ENCODE measurements at places on chromosomes 12 and 14. TPM values are rescaled to one million over a fixed set of nuclear protein-coding genes. Genes with fewer than 3 reads are reported as not detected.

The LRRIQ1 gene
- total RNA-seq: 10.1 TPM

The KCNC2 gene
- total RNA-seq: 7.5 TPM

The LRIG3 gene
- total RNA-seq: 107 TPM

The CLEC4E gene
- total RNA-seq: not detected

The VDR gene
- total RNA-seq: 0.88 TPM

The CIDEB gene
- total RNA-seq: 17.5 TPM

The SYNDIG1L gene
- total RNA-seq: 0.60 TPM

The GPRC5D gene
- not detected for total RNA-seq

The POTEM gene
- not detected for total RNA-seq

The ARL6IP4 gene
- total RNA-seq: 62.0 TPM

The RPGRIP1 gene
- total RNA-seq: 32.9 TPM

The BHLHE41 gene
- total RNA-seq: 8.6 TPM

The SMOC1 gene
- total RNA-seq: 25.9 TPM

The FAM181A gene
- total RNA-seq: not detected

The CMKLR1 gene
- total RNA-seq: 4.0 TPM

The A2M gene
- 182 TPM for total RNA-seq

The CLEC1B gene
- total RNA-seq: 1.5 TPM

The ETFBKMT gene
- 6.3 TPM for total RNA-seq

The DAO gene
- total RNA-seq: not detected

The CCDC196 gene
- total RNA-seq: not detected

The C12orf50 gene
- 0.22 TPM for total RNA-seq

The DCAF5 gene
- 40.4 TPM for total RNA-seq

The RND1 gene
- 2.3 TPM for total RNA-seq

The SIX1 gene
- total RNA-seq: 11.8 TPM
